ENCODE measurements at places on chromosomes 2 and 18.

DNA sequence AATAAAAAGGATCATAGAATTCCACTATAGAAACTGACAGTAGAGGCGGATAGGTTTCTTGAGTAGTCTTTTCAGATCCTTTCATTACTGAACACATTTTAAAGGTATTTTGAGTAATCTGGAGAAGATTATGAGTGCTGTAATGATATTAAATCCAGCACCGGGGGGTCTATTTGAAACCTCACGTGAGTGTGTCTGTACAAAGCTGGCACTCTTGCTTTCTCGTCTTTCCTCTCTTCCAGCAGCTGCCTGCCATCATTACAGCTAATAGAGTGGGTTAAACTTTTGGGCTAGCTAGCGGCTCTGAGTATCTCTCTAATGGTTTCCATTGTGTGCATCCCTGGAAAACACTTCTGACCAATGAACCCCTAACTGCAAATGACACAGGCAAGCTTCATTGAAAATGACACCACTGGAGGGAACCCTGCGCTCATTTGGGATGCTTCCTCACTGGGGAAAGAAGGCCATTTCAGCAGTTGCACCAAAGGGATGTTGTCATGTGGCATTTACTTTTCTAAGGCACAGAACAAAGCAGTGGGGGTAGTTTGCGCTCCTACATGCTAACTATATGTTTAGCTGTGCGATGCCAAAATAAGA, 101.0 kb downstream of the HRH4 start:
- no peak for DNase-seq

- no peak for DNase-seq
These were observed 40.6 kb upstream of the TMEM247 start for GRCh38 chr2:46438794-46439193.

DNA sequence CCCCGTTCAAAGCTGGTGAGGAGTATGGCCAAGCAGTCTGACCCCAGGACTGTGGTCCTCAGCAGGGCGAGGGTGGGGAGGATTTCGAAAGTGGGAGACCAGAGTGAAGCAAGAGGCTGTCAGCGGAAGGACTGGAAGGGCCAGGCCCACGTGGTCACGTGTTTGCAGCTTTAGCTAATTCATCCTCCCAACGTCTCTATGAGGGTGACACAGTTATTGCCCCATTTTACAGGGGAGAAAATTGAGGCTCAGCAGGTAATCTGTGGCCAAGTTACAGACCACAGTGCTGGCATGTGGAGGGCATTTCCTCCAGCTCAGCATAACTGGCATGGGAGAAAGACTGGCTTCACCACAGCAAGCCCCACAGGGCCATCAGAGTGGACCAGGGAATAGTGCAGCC, 45.4 kb upstream of the LTBP1 start:
- no peak for DNase-seq

GRCh38 chr2:47651296-47651695, 131.6 kb upstream of the MSH6 start:
- no peak for DNase-seq

DNA sequence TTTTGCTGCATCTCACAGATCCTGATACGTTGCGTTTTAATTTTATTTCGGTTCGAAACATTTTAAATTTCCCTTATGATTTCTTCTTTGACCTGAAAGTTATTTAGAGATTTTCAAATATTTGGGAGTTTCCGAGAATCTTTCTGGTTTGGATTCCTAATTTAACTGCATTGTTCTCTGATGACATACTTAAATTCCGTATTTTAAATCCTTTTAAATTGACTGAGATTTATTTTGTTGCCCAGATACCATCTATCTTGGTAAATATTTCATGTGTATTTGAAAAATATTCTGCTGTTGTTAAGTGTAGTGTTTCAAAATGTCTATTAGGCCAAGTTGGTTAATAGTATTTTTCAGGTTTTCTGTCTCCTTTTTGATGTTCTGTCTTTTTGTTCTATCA, 37.7 kb downstream of the MROH2A start:
- DNase-seq = no peak

- DNase-seq = no peak
These were observed 17.4 kb upstream of the SCG2 start for GRCh38 chr2:223619486-223620129.

- peak; percentile 10 for DNase-seq
These were observed 285.6 kb downstream of the AGAP1 start for GRCh38 chr2:235779444-235779896.

DNA sequence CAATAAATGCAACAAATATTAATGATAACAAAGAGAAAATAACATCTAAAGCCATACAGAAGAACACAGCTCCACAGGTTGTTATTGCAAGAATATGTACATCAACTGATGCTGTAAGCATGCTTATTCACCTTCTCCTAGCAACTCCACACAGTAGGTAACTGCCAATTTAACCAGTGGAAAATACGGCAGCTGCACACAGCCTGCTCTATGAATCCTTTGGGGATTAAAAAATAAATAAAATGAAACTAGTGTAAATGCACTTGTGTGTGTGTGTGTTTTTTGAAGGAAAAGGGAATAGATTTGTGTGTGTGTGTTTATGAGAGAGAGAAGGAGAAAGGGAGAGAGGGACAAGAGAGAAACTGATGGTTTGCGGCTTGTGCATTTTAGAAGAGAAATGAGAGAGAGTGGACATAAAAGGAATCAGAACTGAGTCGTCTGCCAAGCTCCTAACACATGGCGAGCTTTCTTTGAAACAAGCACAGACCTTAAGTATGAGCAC, 96.2 kb upstream of the PDE1A start:
- no peak for DNase-seq

DNA sequence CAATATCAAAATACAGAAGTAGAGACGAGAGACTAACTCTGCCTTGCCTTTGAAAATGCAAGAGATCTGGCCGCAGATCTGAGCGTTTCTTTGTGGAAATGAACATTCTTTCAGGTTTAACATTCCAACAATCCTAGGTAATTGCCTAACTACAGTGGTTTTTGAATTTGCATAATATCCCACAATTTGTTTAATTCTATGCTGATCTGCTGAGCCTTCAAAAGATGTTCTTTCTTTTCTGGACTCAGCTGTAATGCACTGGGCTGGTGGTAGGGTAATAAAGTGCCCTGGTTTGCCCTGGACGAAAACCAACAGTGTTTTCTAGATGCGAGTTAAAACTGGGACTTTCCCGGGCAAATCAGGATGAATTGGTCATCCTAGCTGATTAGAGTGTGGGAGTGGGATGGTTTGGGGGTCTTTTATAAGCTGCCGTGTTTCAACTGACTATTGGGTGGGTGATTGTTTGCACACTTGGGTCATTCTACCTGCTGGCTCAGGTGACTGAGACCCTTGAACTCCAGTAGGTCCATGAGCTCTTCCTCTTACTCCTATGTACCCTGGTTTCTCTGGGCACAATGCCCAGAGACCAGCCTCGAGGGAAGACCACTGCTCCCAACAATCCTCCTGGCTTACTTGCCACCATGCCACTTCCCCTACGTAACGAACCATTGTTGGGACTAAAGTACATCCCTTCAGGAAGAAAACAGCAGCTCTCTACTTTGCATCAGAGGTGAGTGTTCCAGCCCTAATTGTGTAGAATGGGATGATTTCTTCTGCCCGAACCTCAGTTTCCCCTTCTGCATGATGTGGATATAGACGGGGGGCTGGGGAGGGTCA, 3.4 kb upstream of the PAX8 start:
- no peak for DNase-seq

DNA sequence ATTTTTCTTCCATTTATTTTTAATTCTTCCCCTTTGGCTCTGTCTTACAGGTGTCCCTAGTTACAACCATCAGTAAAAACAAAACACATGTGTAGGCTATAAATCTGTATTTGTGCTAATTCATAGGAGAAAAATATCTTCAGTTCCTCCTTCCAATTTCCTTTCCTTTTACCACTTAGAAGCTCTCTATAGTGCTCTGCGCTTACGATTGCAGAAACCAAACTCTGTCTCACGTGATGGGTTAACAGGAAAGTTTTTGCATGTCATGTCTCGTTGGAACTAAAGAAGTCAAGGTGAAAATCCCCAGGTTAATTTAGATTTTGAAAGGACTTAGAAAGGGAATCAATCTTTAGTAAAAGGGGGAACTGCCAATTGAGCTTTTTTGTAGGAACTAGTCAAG, 1390.5 kb upstream of the ZEB2 start:
- no peak for DNase-seq

DNA sequence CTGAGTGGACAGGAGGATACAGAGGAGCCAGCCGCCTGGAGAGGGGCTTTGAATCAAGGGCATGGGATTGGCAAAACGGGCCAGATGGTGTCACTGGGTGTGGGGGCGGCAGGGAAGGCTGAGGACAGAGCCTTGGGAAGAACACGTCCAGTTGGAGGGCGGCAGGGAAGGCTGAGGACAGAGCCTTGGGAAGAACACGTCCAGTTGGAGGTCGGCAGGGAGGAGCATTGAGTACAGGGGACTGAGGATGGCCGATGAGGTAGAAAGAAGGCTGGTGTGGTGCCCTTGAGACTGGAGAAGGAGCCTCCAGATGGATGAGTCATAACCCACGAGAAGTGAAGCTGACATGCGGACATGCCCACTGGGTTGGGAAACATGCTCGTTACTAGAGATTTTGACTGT, 4.5 kb downstream of the HES6 start:
- DNase-seq = no peak

DNA sequence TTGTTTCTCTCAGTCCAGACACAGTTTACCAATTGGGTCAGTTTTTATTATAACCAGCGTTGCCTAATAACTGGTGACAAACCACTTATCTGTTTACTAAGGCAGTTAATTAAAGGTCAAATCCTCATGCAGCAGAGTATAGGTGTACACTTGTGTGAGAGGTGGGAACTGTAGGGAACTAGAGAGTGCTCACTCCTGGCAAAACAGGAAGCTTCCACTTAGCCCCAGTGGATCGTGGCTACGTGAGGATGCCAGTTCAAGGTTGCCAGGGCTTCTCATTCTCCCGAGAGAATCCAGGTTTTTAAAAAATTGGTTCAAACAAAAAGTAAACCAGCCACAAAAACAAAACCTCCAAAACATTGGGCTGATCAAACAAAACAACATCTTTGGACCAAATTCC, 8.1 kb downstream of the CYBRD1 start:
- DNase-seq = no peak

- no peak for DNase-seq
These were observed 387.6 kb downstream of the NBAS start for GRCh38 chr2:15173501-15173900.

DNA sequence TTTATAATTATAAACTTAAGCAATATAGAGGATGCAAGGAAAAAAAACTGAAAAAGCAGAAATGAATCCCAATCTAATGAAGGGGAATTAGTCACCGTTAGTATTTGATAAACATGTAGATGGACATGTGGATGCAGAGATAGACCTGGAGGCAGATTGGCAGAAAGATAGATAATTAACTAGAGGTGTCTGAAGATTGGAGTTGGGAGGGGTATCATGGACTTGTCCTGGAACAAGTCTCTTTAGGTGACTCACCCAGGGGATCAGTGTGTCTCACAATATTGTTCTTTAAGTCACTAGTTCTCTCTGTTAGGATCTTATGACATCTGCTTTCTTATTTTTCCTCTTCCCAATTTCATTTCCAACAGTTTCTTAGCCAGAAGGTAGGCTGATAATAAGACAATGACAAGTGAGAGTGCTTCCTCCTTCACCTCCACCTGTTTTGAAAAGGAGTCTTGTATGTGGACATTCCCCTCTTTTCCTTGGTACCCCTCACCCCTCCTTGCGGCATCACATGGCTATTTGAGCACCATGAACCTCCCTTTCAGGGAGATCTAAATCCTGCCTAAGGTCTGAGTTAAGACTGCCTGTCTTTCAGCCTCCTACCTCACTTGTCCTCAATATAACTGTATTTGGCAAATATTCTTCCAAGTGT, 987.7 kb downstream of the TSN start:
- DNase-seq = no peak

- peak; percentile 52 for DNase-seq
These were observed 282.8 kb downstream of the AGPS start for GRCh38 chr2:177675350-177675821.

- no peak for DNase-seq
These were observed 21.1 kb downstream of the CASP10 start for GRCh38 chr2:201203916-201204654.

DNA sequence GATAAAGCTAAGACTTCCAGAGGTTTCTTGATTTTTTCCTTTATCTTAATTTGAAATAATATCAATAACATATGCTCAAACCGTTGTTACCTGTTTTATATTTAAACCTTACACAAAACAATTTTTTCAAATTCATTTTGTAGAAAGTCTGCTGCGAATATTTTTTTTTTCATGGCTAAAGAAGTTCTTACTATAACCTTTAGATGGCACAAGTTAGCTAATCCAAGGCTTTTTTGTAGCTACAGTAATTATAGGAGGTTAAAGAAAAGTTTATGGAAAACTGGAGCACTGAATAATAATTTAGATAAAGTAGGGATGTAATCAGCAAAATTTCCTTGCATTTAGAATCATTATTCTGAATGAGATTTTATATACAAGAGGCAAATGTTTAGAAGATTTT, 78.0 kb upstream of the PNPT1 start:
- DNase-seq = no peak

DNA sequence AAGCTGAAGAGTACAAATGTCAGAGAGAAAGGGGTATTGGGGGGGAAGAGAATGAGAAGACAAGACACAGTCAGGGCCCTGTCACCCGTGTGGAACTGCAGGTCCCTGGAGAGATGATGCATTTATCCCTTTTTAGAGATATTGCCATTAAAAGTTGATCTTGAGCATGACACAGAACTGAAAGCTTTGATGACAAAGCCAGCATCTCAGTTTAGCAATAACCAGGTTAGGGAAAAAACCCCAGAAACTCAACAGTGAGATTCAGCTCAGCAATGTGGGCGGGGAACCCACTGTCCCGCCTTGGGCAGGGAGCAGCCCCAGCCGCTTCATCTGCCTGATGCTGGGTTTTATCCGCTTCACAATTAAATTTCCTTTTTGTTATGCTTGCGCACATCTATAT, 181.1 kb downstream of the NEDD4L start:
- no peak for DNase-seq

Measured in C1 segment of cervical spinal cord (tissue), 14 donors.